ENCODE measurements at places on chromosomes 13 and 19.

GRCh38 chr19:10876459-10877240, 5.3 kb downstream of the CARM1 start:
- no peak for DNase-seq

- no peak for DNase-seq
Measured at GRCh38 chr19:3684054-3684816, 16.0 kb downstream of the PIP5K1C start.

GRCh38 chr19:32976223-32976805, 4.3 kb downstream of the FAAP24 start:
- peak; percentile 84 for DNase-seq

DNA sequence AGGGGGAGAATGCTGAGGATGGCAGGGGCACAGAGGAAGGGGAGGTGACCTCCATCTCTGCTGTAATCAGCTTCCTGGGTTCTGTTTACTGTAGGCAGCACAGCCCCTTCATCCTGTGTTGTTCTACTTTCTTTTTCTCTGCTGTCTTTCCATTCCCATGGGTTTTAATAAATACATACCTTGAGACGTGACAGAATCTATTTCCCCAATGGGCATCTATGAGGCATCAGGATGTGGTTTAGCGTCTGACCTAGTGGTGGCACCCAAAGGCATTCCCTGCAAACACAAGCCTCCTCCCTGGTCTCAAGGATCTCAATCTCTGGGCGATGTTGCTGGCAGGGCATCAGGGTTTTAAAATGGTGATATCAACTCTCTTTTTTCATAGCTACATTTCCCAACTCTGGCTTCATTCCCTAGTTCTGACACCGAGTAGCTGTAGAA, 60.8 kb downstream of the ALOX5AP start:
- DNase-seq = no peak

GRCh38 chr19:30003866-30004265, 61.8 kb downstream of the URI1 start:
- DNase-seq = no peak

DNA sequence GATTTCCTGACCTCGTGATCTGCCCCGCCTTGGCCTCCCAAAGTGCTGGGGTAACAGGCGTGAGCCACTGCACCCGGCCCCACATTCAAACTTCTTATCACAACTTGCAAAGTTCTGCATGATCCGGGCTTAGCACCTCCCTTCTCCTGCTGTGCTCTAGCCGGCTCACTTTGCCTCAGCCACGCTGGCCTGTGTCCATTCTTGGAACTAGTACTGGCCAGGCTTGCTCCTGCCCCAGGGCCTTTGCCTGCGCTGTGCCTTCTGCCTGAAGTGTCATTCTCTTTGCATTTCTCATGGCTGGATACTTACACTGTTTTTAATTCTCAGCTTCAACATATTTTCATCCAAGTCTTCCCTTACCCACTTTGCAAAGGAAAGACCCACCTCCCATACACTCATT, 29.9 kb downstream of the CACNG6 start:
- no peak for DNase-seq

GRCh38 chr13:45487604-45488003, 22.9 kb downstream of the COG3 start:
- no peak for DNase-seq

DNA sequence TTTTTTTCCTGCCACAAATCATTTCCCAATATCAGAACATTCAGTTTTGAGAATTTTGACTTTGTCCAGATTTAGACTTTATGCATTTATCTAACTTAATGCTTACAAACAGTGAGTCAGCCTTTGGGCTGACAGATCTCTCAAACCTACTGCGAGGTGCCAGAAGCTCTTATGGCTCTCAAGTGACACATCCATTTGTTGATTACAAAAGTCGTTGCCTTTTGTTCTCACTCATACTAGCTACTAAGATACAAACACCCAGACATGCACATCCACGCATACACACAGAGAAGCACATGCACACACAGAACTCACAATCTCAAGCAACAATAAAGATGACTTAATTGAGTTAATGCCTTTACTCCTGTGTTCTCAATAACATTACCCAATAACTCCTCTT, 1147.5 kb downstream of the DIAPH3 start:
- DNase-seq = no peak

DNA sequence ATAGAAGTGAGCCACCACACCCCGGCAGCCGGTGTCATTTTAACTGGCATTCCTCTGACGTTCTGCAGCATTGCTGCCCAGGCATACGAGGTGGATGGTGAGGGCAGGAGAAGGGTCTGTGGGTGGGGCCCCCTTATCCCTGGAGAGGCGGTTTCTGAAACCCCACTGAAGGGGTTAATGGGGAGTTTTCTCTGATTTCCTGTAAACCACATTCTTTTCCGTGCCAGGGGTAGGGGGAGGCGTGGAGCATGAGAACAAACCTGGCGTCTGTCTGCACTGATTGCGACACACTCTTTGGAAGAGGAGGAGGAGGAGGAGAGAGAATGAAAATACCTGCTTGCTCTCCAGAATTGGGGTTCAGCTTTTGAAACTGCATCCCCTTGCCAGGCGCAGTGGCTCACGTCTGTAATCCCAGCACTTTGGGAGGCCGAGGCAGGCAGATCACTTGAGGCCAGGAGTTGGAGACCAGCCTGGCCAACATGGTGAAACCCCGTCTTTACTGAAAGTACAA, 2.7 kb upstream of the C3 start:
- DNase-seq = no peak

DNA sequence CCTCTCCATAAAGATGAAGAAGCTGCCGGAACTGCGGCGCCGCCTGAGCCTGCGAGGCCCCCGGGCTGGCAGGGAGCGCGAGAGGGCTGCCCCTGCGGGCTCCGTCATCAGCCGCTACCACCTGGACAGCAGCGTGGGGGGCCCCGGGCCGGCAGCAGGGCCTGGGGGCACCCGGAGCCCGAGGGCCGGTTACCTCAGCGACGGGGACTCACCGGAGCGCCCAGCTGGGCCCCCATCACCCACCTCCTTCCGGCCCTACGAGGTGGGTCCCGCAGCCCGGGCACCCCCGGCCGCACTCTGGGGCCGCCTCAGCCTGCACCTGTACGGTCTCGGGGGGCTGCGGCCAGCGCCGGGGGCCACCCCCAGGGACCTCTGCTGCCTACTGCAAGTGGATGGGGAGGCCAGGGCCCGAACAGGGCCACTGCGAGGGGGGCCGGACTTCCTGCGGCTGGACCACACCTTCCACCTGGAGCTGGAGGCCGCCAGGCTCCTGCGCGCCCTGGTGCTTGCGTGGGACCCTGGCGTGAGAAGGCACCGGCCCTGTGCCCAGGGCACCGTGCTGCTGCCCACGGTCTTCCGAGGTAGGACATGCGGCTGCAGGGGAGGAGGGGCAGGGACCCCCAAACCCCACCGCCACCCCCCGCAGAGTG, 2.7 kb downstream of the SYDE1 start:
- DNase-seq = no peak

- no peak for DNase-seq
Measured at GRCh38 chr19:29893606-29894284, 48.3 kb upstream of the URI1 start.

- DNase-seq = no peak
Measured at GRCh38 chr13:49635599-49636433, 7.5 kb downstream of the ARL11 start.

DNA sequence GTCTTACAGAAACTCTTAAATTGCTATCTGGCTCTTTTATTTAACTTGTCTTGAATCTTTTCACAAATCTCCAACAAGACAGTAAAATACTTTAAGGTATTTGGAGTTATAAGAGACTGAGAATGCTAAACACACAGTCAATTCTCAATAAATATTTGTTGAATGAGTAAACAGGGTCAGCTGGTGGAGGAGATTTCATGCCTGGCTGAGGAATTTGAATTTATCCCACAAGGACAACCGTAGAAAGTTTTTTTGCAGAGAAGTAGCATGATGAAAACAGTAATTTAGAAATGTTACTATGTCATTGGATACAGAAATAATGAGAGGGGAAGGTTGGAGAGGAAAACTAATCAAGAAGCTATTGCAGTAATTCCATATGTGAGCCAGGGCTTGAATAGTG, 1223.7 kb downstream of the PCDH17 start:
- DNase-seq = no peak

GRCh38 chr19:52336117-52336790, at the start of gene ZNF610:
Gene ZNF610, plus strand, starts transcription at chr19:52336243. Its CDS starts 12,930 bp downstream, at chr19:52349173.
- peak; percentile 9 for DNase-seq

DNA sequence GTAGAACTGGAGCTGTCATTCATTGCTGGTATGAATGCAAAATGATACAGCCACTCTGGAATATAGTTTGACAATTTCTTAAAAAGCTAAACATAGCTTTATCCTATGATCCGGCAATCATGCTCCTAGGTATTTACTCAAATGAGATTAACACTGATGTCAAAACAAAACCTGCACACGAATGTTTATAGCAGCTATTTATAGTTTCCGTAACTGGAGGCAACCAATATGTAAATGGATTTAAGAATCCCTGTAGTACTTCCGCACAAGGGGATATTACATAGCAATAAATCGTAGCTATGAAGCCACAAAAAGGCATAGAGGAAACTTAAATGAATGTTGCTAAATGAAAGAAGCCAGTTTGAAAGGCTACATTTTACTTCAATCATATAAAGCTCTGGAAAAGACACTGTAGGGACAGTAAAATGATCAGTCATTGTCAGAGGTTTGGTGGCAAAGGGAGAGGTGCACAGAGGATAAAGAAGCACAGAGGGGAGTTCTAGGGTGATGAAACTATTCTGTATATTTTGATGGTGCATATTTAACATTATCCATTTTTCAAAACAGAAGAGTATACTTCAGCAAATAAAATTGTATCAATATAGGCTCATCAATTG, 1893.0 kb upstream of the PCDH20 start:
- DNase-seq = no peak

DNA sequence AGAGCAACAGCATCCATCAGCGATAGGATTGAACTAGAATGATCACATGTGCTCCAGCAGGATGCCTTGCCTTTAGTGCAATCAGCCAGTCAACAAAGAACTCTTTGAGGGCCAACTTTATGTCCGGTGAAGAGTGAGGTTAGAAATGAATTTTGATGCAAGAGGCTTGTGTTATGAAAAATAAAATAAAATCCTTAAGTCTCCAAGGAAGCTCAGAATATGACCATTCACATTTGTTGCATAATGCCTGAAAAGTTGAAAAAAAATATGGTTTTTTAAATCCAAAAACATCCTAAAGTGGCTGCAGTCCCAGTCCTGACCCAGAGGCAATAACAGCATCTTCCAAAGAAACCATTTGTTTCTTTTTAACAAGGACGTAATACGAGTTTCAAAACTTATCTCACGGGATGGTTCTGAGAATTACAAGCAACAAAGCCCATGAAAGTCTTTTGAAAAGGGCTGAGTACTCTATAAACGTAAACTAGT, 61.3 kb downstream of the DCLK1 start:
- DNase-seq = no peak

Measured in NCI-H1694 (cell line).